ENCODE measurements at places on chromosomes 3 and 15. TPM values are rescaled to one million over a fixed set of nuclear protein-coding genes. Genes with fewer than 3 reads are reported as not detected.

- H3K4me3 ChIP-seq: no peak overlapping the region
- H3K27ac ChIP-seq: peak overlapping the region; percentile 69
- H3K36me3 ChIP-seq: no peaks in the 10 kb centered on the region
- H3K27me3 ChIP-seq: no peaks in the 10 kb centered on the region
- H3K4me1 ChIP-seq: peaks cover 53% of the 10 kb centered on the region
Measured at GRCh38 chr15:74316141-74316540, 51.3 kb downstream of the CYP11A1 start.

- no peaks in the 10 kb centered on the region for H3K27me3 ChIP-seq
- DNase-seq: no peak
- no peaks in the 10 kb centered on the region for H3K4me1 ChIP-seq
- H3K4me3 ChIP-seq: no peak overlapping the region
- no peaks in the 10 kb centered on the region for H3K36me3 ChIP-seq
- no peak overlapping the region for H3K27ac ChIP-seq
Measured at GRCh38 chr3:123819949-123820348, 64.2 kb downstream of the MYLK start.

DNA sequence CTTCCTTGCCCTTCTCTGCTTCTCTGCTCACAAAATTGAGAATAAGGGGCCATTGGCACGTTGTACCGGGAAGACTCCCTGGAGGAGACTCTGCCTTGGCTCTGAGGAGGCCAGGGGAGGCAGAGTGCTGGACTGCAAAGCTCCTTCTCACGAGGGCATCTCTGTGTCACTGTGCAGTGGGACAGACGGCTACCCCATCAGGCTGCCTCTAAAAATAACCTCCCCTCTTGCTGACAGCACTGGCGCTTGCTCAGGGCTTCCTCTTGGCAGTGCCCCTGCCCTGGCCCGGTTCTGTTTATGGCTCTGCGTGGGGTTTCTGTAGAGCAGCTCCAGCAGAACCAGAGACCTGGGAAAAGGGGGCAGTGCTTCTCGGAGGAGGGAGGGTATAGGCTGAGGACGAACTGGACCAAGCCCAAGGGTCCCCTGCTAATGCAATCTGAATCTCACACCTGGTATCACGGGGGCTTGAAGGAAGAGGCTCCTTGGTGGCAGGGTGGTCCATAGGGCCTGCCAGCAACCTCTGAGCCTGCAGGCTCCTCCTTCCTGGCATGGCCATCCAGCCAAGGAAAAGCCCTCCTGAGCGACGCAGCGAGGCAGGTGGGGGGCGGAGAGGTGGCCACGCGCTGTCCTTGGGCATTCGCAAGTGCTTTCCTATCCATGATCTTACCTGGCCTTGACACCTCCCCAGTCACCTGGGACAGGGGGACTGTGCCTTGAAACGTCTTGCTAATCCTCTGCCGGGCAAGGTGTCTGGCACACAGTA lies 63.3 kb upstream of the TLE3 start:
- no peak overlapping the region for H3K4me3 ChIP-seq
- no peaks in the 10 kb centered on the region for H3K4me1 ChIP-seq
- DNase-seq: no peak
- no peak overlapping the region for H3K27ac ChIP-seq
- peaks cover 3% of the 10 kb centered on the region for H3K27me3 ChIP-seq
- H3K36me3 ChIP-seq: no peaks in the 10 kb centered on the region

Gene ITIH1
- not detected for total RNA-seq

DNA sequence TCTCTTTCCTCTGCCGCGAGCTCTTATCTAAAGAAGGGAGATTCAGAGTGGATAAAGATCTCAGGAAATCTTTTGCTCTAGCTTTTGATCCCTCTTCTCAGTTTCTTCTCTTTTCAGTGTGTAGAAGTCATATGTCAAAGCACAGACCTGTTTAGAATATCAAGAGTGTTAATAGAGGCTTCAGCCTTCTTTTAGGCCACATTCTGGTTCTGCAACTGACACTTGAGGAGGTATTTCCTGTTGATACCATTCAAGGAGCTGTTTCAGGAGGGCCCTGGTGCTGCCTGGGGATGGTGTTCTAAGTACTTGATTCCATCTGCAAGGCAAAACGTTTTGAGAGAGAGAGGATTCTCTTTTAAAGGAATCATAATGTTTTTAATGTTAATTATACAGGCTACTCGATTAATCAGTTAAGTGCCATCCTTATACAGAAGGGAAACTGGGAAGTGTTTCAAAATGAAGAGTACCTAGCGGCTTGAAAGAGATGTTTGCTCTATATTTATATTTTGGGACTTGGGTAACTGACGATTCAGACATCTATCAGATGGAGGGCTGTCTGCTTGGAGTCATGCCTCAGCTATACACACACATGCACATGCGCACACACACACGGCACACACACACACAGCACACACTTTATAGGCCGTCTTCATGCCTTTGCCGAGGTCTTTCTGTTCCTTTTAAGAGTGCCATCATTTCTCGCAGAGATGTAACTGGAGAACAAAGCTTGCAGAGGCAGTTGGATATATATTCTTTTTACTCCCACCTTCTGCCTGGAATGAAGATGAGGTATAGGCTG lies 313.9 kb downstream of the PTPRG start:
- DNase-seq: no peak
- no peak overlapping the region for H3K27ac ChIP-seq
- no peaks in the 10 kb centered on the region for H3K4me1 ChIP-seq
- no peaks in the 10 kb centered on the region for H3K36me3 ChIP-seq
- H3K4me3 ChIP-seq: no peak overlapping the region

DNA sequence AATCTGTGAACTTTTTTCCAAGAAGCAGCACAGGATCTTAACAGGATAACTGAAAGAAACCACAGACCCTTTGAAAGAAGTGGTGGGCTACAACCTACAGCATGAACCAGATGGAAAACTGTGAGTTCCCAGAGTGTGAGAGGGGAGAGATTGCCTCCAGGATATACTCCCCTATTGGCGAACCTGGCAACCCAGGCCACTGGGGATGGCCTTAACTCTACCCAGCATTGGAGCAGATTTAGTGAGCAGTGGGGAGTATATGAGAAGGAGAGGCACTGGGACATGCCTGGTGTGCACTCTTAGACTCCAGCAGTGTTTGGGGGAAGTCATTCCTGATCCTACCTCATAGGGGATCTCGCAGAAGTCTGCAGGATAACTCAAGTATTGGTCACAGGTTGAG lies 201.0 kb upstream of the TP63 start:
- H3K27ac ChIP-seq: no peak overlapping the region
- no peaks in the 10 kb centered on the region for H3K27me3 ChIP-seq
- no peak for DNase-seq
- no peaks in the 10 kb centered on the region for H3K36me3 ChIP-seq
- H3K4me3 ChIP-seq: no peak overlapping the region
- no peaks in the 10 kb centered on the region for H3K4me1 ChIP-seq

DNA sequence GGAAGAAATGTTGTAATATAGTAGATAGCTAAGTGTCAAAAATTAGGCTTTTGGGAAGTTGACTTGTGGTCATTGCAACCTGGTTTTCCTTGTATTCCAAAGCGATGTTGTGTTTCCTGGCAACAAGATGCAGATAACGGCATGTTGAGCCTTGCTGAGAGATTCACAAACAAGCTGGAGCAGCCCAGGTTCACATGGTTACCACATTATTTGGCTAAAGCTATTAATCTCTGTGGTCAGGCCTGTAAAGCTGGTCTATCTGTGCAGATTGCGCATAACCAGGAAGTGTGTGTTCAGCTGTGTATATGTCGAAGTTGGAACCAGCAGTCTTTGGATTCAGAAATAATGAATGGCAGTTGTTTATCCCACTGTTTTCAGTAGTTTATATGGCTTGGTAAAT lies 6.6 kb downstream of the TIPARP start:
- no peaks in the 10 kb centered on the region for H3K27me3 ChIP-seq
- H3K27ac ChIP-seq: peak overlapping the region; percentile 43
- H3K4me3 ChIP-seq: no peak overlapping the region

GRCh38 chr15:63442080-63442479 lies 60.4 kb upstream of the CA12 start:
- H3K36me3 ChIP-seq: no peaks in the 10 kb centered on the region
- peaks cover 2% of the 10 kb centered on the region for H3K4me1 ChIP-seq
- H3K27ac ChIP-seq: no peak overlapping the region
- no peaks in the 10 kb centered on the region for H3K27me3 ChIP-seq
- DNase-seq: no peak

DNA sequence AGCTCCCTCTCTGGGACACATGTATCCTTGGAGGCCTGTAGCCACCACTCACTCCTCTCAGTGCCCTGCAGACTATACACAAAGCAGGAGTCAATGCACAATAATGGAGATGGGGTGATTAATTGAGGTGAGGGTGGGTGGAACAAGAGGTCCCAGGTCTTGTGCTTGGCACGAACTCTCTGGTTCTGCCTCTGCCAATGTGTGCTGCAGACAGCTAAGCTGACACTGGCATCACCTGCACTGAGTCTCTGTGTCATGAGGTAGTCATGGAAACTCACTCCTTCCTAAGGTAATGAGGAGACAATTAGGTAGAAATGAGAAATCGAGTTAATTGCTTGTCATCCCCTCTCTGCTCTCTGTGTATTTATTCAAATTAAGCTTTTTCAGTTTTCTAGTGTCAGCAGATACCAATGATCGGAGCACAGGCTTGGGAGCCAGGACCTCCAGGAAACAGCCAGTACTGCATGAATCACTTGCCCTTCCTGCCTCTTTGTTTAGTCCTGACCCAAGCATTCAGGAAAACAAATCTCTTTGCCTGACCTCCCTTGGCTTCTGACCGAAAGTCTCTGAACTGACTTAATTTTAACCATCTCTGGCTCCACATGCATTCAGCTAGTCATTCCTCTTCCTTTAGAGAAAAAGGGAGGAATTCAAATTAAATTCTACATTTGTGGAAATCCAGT lies 56.7 kb downstream of the DRD3 start:
- no peak overlapping the region for H3K27ac ChIP-seq
- no peaks in the 10 kb centered on the region for H3K4me1 ChIP-seq
- no peak overlapping the region for H3K4me3 ChIP-seq
- no peak for DNase-seq
- H3K36me3 ChIP-seq: no peaks in the 10 kb centered on the region

Gene AMT
- 14.2 TPM for total RNA-seq

Gene SLC12A8
- total RNA-seq: 0.61 TPM

Gene CCNB2
- 1.1 TPM for total RNA-seq

DNA sequence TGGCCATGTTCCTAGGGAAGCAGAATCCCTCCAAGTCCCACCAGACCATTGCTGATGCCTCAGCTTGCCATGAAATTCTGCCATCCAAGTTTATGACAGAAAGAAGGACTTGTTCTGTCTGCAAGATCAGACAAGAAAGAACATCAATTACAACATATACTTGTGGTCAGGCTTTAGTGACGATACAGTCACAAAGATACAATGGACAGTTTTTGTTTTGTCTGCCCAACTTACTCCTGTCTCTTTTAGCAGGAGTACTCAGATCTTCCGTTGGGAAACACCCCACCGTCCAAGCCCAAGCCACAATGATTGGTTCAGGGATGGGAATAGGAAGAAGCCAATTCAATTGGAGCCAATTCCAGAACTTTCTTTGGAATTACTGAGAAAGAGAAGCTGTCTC lies 15.7 kb downstream of the KLHL6 start:
- peaks cover 64% of the 10 kb centered on the region for H3K4me1 ChIP-seq
- H3K27ac ChIP-seq: peak overlapping the region; percentile 66
- DNase-seq: no peak
- no peaks in the 10 kb centered on the region for H3K36me3 ChIP-seq
- no peak overlapping the region for H3K4me3 ChIP-seq

Gene CLASP2
- total RNA-seq: 99.3 TPM

DNA sequence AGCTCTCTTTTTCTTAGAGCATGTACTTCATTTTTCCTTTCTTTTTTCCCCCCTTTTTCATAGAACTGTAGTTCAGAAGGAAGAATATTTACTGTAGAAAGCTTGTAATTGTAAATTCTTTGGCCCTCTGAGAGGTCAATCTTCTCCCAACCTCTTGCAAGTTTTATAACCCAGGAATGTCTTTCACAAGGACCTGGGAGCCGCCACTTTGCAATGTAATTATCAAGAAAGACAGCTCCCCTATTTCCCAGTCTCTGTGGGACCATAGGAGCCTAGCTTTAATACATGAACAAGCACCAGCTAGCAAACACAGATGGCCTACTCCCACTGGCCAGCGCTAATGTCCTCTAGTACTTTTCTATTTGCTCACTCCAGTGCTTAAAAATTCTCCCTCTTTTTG lies 51.4 kb downstream of the NFKBIZ start:
- no peaks in the 10 kb centered on the region for H3K4me1 ChIP-seq
- H3K4me3 ChIP-seq: no peak overlapping the region
- H3K27ac ChIP-seq: no peak overlapping the region
- no peaks in the 10 kb centered on the region for H3K27me3 ChIP-seq
- no peak for DNase-seq

- no peak for DNase-seq
- no peak overlapping the region for H3K27ac ChIP-seq
- no peaks in the 10 kb centered on the region for H3K36me3 ChIP-seq
- H3K27me3 ChIP-seq: peaks cover 4% of the 10 kb centered on the region
Measured at GRCh38 chr15:89780601-89781000, 4.5 kb downstream of the MESP2 start.

Gene STARD5
- total RNA-seq: 6.6 TPM

DNA sequence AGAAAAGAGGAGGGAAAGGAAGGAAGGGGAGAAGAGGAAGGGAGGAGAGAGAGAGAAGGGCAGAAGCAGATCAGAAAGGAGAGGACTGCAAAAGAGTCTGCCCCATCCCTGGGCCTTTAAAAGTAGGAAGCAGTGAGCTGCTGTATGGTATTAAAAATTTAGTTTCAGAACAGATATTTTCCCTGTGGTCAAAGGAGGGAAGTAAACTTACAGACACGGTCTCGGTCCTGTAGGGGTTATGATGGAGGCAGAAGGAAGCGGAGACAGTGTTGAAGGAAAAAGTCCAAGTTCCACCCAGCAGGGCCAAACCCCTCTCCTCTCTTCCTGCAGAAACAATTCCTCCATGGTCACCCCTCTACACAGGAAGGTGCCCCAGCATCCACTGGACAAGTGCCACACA lies 122.0 kb upstream of the PROK2 start:
- peaks cover 3% of the 10 kb centered on the region for H3K4me1 ChIP-seq
- no peak overlapping the region for H3K4me3 ChIP-seq
- H3K27me3 ChIP-seq: no peaks in the 10 kb centered on the region
- no peak overlapping the region for H3K27ac ChIP-seq
- DNase-seq: no peak
- H3K36me3 ChIP-seq: no peaks in the 10 kb centered on the region

Gene COL6A5
- not detected for total RNA-seq

- H3K36me3 ChIP-seq: no peaks in the 10 kb centered on the region
- H3K27me3 ChIP-seq: no peaks in the 10 kb centered on the region
- H3K4me1 ChIP-seq: no peaks in the 10 kb centered on the region
- H3K27ac ChIP-seq: no peak overlapping the region
Measured at GRCh38 chr3:81793410-81793809, 32.0 kb upstream of the GBE1 start.

Gene CORO2B
- not detected for total RNA-seq

Gene CCR8
- total RNA-seq: 0.35 TPM

- H3K4me3 ChIP-seq: no peak overlapping the region
- no peak overlapping the region for H3K27ac ChIP-seq
- no peak for DNase-seq
- H3K27me3 ChIP-seq: no peaks in the 10 kb centered on the region
- H3K4me1 ChIP-seq: no peaks in the 10 kb centered on the region
Measured at GRCh38 chr3:101362406-101362805, 42.0 kb upstream of the IMPG2 start.

Gene NTRK3
- total RNA-seq: not detected

Data from natural killer cell (primary cell).